NCI-H460 (cell line): ENCODE measurements at places on chromosomes 3 and 15. TPM values are rescaled to one million over a fixed set of nuclear protein-coding genes. Genes with fewer than 3 reads are reported as not detected.

GRCh38 chr3:160245261-160245800 lies 20.1 kb downstream of the C3orf80 start:
- DNase-seq: no peak

MAP1A gene
- total RNA-seq: 7.7 and 7.8 TPM in 2 replicates

UCN2 gene
- total RNA-seq: not detected in 2 replicates

DNA sequence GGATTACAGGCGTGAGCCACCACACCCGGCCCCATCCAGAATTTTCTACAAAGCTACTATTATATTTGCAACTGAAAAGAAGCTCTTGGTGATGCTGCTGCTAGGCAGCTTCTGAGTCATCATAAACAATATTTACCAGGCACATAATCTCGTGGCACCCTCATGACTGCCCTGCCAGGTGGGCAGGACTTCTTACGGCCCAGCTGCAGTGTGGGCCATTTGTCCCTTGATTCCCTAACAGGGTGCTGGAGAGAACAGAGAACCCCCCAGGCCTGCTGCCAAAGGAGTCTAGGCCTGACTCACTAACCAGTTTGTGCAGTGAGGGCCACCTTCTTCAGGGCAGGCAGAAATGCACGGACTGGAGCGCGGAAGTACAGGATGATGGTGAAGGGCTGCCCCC lies 4.9 kb downstream of the EPB42 start:
- DNase-seq: no peak

HIGD2B gene
- not detected in 2 replicates for total RNA-seq

GRCh38 chr3:73557986-73558726 lies 66.6 kb downstream of the PDZRN3 start:
- DNase-seq: no peak

DNA sequence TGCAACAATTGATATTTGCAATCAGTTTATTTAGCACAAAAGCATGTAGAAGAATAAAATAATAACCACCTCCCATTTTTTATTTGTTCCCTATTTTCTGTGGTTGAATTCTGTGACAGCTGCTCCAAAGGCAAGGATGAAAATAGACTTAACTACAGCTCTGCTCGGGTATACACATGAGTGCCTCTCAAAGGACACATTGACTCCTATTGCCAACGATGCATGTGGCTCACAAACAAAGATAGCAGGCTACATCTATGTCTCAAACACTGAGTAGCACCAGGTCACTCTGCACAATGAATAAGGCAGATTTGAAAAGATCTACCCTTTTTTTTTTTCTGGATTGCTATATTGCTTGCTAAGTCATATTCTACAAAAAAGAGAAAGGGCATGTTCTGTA lies 612.9 kb downstream of the ROBO1 start:
- no peak for DNase-seq

GRCh38 chr15:52680761-52681160 lies 1.6 kb upstream of the ATOSA start:
- no peak for DNase-seq

SH2D7 gene
- total RNA-seq: not detected in 2 replicates

SLC12A1 gene
- not detected in 2 replicates for total RNA-seq

TGM4 gene
- total RNA-seq: not detected in 2 replicates

DNA sequence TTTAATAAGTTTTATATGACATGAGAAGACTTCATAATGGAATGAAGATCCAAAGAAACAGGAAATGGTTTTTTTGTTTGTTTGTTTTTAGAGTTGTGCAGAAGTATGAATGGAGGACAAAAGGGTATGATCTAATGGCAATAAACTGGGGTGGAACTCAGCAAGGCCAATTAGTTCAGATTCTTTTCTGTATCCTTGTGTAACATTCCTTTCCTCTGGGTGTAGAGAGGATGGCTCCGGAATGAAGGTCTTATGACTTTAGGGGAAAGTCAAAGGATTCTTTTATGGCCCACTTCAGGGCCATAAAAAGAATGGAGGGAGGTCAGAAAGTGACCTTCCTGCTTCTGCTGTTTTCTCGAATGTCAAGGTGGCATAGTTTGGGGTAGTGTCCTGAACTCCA lies 152.6 kb downstream of the DPH6 start:
- no peak for DNase-seq

- DNase-seq: no peak
Measured at GRCh38 chr3:56855856-56856512, 54.2 kb upstream of the ARHGEF3 start.

DNA sequence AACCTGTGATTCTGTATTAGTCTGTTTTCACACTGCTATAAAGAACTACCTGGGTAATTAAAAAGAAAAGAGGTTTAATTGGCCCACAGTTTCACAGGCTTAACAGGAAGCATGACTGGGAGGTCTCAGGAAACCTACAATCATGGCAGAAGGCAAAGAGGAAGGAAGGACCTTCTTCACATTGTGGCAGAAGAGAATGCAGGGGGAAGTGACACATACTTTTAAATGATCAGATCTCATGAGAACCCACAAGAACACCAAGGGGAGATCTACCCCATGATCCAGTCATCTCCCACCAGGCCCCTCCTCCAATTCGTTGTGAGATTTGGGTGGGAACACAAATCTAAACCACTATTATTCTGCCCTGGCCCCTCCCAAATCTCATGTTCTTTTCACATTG lies 6.1 kb downstream of the ZKSCAN7 start:
- no peak for DNase-seq
